ENCODE measurements at places on chromosomes 5 and 9.

GRCh38 chr5:174844971-174845370 is 120.6 kb downstream of the MSX2 start:
- DNase-seq, result no peak

DNA sequence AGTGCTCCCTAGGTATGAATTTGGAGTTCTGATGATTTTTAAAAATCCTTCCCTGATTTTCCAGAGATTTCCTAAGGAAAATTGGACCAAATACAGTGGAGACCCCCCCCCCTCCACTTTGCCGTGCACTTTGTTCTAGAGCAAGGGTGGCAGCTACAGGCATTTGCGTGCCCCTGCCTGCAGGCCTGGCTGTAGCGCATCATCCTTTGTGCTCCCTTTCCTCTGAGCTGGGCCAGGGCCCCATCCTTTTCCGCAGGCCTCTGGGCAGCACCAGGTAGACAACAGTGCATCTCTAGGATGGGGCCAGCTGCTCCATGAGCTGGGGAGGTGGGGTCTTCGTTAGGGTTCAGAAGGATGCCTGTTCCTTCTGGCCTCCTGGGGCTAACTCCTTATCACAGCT is 39.6 kb downstream of the TRIO start:
- no peak for DNase-seq

GRCh38 chr9:107281922-107282667 is 984 bp upstream of the RAD23B start:
- DNase-seq, result no peak

DNA sequence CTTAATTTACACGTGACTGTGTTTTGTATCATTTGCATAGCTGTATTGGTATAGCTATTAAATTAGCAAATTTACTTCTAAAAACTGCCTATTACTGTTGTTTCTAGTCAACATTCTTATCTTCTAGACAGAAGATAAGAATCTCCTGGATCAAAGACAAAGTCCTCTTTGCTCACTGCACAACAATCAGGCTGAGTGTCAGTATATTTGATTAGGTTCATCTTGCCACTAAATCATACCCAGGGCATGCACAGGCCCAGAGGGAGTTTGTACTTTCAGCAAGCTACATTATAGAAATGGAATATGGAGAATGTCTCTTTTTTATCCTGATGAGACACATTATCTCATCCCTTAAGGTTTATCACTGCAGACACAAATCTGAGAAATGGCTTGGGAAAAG is 579.1 kb downstream of the SLCO4C1 start:
- no peak for DNase-seq

GRCh38 chr5:35056686-35057085 is 8.9 kb upstream of the AGXT2 start:
- no peak for DNase-seq

DNA sequence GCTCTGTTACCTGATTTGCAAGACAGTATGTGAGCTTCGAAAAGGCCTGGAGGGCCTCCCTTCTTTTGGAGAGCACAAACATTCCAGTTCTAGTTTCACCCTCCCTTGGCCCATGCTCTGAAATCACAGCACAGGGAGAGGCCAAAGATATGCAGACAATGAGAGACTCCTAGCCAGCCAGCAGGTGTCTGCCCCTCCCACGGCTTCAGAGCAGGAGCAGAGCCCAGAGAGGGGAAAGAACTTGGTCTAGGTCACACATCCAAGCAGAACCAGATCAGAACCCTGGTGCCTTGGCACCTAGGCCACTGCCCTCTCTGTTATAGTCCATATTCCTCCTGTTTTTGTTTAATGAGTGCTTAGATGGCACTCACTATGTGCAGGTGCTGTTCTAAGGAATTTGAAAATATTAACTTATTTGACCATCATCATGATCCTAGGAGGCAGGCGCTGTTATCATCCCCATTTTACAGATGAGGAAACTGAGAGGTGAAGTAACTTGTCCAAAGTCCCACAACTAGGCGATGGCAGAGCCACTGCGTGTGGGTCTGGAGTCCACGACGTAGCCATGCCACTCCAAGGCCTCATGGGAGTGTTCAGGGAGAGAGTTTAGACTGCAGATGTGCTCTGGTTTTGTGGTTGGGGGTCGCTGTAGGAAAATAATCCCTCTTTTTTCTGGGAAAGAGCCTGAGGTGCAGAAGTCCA is 27.2 kb downstream of the TMOD1 start:
- DNase-seq, result no peak

DNA sequence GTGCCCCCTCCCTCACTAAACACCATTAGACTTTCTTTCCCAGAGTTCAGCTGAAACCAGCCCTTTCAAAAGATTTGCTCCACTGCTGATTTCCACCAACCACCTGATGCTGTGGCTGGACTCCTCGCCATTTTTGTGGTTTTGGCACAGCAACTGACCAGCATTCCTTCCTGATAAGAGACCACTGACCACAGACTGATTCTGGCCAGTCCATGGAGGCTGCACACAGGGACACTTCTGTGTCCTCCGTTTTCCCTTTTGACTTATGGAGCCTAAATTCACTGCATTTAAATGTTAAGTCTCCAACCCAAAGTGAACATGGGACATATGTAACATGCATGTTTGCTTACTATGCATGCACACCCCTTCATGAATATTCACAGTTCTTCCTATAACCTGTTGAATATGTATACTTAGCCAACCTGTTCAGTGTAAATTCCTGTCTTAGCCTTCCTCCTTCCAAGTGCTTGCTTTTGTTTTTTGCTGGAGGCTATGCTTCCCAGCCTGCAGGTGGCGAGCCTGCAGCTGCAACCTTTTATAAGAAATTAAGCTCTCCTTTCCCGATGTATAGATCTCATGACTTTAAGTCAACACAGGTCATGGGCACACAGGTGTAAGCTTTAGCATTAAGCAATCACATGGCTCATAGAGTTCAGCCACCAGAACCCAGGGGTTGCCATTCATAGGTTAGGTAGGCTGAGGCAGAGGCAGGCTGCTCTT is 78.7 kb downstream of the ACTL7B start:
- DNase-seq, result no peak

- DNase-seq, result no peak
Observed at GRCh38 chr9:76136986-76137385, 246.5 kb downstream of the PCSK5 start.

Measured in ascending aorta (tissue), 2 donors.